ENCODE measurements at places on chromosomes 7 and 10. TPM values are rescaled to one million over a fixed set of nuclear protein-coding genes. Genes with fewer than 3 reads are reported as not detected.

GRCh38 chr10:17412323-17412722 lies 42.1 kb downstream of the ST8SIA6 start:
- no peak for DNase-seq

- no peak for DNase-seq
These were observed 64.6 kb downstream of the FAM185A start for GRCh38 chr7:102813191-102814024.

DNA sequence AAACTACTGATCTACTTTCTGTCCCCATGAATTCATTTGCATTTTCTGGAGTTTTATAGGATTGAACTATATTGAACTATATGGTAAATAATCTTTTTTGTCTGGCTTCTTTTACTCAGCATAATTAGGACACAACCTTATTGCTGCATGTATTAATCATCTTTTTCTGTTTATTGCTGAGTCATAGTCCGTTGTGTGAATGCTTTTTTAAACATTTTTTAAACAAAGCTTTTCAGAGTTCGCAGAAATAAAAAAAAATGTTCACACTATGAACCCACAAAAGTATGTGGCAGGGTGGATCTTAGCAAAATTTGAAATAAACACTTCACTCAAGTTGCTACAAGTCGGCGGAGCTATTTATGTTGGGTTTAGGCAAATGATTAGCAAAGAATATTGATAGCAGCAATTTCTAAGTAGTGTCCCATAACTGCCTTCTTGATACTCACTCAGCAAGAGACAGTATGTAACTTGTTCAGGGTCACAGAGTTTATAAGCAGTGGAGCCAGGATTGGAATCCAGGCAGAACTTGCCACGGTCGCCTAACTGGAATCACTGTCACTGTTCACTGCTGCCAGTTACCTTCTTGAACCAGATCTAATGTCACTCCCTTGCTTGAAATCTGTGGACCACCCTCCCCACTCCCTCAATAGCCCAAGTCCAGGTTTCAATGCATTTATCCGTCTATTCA lies 5.6 kb downstream of the CH25H start:
- DNase-seq, result no peak

GRCh38 chr7:28068811-28069216 lies 111.8 kb downstream of the JAZF1 start:
- no peak for DNase-seq

GRCh38 chr10:124025152-124025551 lies 68.2 kb downstream of the CHST15 start:
- DNase-seq, result no peak

GRCh38 chr7:112212571-112212970 lies 6.1 kb downstream of the ZNF277 start:
- DNase-seq, result no peak

GRCh38 chr7:102236592-102237287 lies 49.9 kb upstream of the SH2B2 start:
- peak; percentile 57 for DNase-seq

GRCh38 chr10:97914837-97915211 lies 65.2 kb downstream of the GOLGA7B start:
- DNase-seq, result peak; percentile 87

- DNase-seq, result no peak
These were observed 839.7 kb downstream of the CNTNAP2 start for GRCh38 chr7:146956321-146956720.

- no peak for DNase-seq
These were observed 86.7 kb downstream of the MDFIC start for GRCh38 chr7:115008465-115009114.

GRCh38 chr10:127735156-127735555 lies 1.8 kb upstream of the FOXI2 start:
- DNase-seq, result no peak

The IDI2 gene
- not detected for total RNA-seq

The MMD2 gene
- 21.2 TPM for total RNA-seq

The PTF1A gene
- 0.63 TPM for total RNA-seq

The HPS1 gene
- total RNA-seq, result 63.6 TPM

The CADPS2 gene
- total RNA-seq, result 103 TPM

The ANKRD22 gene
- total RNA-seq, result not detected

The NUDT13 gene
- 2.7 TPM for total RNA-seq

The LRRC4 gene
- 165 TPM for total RNA-seq

The SPDYE2 gene
- not detected for total RNA-seq

The SLC26A5 gene
- 0.38 TPM for total RNA-seq
